ENCODE measurements at places on chromosomes 11 and 22.

- DNase-seq: no peak
These were observed 1015.0 kb upstream of the RAG2 start for GRCh38 chr11:37613031-37613430.

- no peak for DNase-seq
These were observed 76.4 kb downstream of the MPPED1 start for GRCh38 chr22:43488031-43488866.

DNA sequence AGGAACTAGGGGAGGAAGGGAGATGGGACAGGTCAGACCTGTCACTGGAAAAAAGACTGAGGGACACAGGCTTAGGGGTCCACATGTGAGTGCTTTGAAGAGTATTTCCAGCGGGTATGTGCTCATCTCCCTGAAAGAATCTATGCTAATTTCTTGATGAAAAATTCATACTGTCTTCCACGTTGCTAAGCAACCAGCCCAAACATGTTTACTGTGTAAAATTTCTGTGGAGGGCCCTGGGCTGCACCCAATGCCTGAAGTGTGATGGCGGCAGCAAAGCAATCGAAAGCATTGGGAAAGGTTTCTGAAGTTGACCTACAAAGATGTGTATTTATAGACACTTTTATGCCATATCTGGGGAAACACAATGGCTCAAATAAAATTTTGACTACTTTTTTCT lies 7.4 kb downstream of the SYT13 start:
- no peak for DNase-seq

DNA sequence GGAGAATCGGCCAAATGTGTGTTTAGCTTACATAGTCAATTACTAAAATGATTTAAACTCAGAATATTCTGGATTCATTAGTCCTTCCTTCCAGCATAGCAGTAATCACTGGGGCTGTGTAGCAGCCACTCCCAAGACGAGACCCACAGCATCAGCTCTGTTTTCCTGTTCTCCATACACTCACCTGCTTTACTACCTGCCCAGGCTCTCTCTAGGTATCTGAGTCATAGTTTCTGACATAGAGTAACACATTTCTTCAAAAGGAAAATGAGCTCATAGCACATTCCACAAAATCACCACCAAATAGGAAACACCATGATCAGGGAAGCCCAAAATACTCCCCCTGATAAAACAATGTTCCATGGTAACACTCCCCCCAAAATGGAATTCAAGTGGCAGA lies 22.9 kb downstream of the MORC2 start:
- no peak for DNase-seq

DNA sequence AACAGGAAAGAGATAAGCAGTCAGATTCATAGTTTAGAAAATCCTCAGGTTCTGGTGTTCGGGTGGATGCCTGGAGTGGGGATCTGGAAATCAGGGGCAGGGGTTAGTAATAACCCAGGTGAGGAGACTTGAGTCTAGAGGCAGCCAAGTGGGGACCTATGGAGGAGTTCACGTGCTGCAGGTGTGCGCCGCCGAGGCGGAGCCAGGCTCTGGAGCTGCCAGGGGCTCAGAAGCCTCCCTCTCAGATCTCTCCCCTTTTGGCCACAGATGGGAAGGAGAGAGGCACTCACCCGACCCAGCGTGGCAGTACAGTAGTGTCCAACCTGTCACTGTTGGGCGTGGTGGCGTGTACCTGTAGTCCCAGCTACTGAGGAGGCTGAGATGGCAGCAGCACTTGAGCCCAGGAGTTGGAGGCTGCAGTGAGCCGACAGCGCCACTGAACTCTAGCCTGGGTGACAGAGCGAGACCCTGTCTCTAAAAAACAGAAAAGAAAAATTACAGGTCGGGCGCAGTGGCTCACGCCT lies 27.5 kb downstream of the TXN2 start:
- DNase-seq: no peak

DNA sequence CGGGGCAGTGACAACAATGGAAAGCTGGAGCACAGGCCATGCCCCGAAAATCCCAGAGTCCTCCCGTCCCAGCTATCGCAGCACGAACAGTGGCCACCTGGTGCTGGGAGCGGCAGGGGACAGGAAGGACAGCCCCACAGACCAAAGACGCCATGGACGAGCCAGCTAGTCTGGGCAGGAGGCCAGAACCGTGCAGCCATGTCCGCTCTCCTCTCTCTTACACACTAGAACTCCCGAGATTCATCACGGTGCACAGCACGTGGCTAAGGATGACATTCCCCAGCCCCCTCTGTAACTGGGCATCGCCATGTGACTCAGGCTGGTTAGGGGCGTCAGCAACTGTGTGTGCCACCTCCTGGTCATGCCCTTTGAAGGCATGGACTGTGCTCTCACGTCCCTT lies 4.6 kb downstream of the CDPF1 start:
- DNase-seq: no peak

DNA sequence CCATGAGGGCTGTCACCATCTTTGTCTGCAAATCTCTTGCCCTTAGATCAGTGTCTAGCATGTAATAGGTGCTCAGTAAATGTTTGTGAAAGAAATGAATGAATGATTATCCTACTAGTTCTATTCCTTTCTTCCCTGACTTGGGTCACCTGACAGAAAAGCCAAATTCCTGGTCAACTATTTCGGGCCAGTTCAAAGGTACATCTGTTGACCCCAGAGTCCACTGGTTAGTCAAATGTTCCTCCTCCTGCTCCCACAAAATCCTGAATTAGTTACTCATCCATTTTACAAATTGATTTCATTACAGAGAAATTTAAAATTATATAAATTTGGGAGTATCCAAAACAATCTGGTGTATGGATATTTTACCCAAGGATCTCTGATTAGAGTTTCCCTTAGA lies 124.7 kb upstream of the NAV2 start:
- DNase-seq: no peak

DNA sequence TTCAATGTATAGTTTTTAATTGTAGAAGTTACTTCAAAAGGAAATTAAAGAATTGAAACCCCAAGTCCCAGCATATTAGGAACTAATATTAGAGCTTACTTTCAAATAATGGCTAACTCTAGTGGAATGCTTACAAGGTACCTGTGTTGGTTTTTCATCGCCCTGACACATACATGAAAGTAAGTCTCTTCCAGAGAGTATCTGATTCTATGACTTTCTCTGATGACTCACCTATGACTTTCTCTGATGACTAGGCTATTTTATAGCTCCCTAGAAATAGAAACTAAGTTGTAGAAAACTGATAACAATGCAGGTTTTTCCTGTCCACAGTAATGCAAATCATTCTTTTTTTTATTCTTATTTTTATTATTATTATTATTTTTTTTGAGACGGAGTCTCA lies 33.6 kb upstream of the MMP7 start:
- DNase-seq: no peak

DNA sequence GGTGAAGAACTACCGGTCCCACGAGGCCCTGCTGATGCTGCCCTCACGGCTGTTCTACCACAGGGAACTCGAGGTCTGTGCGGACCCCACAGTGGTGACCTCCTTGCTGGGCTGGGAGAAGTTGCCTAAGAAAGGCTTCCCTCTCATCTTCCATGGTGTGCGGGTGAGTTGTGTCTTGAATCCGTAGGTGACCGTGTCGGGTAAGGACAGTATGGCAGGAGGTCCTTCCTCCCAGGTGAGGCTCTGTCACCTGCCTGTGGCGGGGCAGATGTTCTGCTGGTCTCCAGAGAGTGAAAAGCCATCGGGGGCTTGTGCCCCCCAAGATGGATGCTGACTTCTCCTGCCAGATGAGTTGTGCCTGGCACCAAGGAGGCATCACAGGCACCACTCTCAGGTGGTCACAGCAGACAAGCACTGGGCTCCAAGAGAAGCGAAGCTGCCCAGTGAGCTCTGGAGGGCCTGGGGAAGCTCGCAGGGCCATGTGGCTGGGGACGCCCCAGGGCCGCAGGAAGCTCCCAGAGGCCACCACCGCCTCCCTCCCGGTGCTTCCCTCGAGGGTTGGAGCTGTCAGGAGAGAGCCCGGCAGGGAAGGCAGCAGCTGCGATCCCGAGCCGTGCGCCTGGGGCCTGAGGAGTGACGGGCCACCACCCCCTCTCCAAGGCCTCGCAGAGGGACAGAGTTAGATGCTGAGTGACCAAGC lies 17.3 kb upstream of the PANX2 start:
- no peak for DNase-seq

DNA sequence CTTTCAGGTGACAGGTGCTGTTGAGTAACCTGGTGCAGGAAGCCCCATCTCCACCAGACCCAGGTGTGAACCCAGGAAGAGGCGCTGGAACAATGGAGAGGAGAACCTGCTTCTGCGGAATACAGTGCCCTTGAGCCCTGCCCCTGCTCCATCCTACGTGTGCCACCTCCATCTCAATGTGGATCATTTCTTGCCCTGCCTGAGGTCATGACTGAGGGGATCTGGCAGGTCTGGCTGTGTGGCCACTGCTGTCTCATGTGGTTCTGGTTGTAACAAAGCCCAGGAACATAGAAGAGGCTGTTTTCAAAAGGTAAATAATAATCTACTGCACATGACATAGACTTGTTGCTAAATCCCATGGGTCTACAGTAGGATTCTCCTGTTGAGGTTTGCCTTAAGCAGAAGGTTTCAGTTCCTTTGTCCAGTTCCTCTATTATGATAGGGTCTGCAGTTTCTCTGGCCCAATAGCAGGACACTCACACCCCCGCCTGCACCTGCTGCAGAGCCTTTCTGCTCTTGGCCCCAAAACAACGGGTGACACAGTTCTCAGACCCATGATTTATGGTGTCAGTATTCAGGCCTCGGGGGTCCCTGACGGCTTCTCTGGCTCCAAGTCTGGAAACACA lies 113.5 kb upstream of the IGLL5 start:
- DNase-seq: no peak

GRCh38 chr11:126797457-126798169 lies 203.0 kb downstream of the KIRREL3 start:
- DNase-seq: no peak

DNA sequence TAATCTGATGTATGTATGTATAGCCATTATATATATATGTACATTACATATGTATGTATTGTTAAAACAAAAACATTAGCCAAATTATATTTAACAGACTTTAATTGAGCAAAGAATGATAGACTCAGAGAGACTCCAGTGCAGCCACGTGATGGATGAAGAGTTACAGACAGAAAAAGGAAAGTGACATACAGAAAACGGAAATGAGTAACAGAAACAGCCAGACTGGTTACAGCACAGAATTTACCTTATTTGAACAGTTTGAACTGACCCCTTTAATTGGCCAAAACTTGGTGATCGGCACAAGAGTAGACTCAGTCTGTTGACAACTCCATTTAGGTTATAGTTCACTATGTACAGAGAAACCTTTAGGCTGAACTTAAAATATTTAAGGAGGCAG lies 35.0 kb downstream of the CHORDC1 start:
- no peak for DNase-seq
